Stimulated activated CD8-positive, alpha-beta memory T cell treated with anti-CD3 and anti-CD28 coated beads, Interleukin-2, amount 100 ng/mL, for 1 hour (primary cell): ENCODE measurements at places on chromosomes 7 and 10.

- no peak for DNase-seq
Observed at GRCh38 chr7:91248996-91249395, 15.2 kb upstream of the FZD1 start.

GRCh38 chr7:158454631-158455030 lies 133.0 kb downstream of the PTPRN2 start:
- DNase-seq = no peak

GRCh38 chr10:79153745-79154144 lies 85.0 kb downstream of the ZMIZ1 start:
- no peak for DNase-seq

DNA sequence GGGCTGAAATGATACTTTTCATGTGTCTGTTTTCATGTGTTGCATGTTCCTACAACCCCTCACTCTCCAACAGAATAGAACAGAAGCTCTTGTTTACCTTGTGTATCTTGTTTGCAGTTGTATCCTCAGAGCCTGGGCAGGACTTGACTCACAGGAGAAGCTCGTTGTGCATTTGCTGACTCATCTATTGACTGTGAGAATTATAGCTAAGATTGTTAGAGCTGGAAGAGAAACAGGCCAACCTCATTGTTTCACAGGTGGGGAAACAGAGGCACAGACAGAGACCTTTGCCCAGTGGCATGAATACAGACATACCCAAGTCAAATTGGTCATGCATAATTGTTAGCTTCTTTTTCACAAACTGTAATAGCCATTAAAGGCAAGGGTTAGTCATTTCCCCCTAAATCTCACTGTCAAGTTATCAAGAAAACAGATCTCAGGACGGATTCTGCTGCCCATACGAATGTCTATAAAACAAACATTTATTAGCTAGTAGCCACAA lies 4.6 kb upstream of the TSPAN15 start:
- no peak for DNase-seq

DNA sequence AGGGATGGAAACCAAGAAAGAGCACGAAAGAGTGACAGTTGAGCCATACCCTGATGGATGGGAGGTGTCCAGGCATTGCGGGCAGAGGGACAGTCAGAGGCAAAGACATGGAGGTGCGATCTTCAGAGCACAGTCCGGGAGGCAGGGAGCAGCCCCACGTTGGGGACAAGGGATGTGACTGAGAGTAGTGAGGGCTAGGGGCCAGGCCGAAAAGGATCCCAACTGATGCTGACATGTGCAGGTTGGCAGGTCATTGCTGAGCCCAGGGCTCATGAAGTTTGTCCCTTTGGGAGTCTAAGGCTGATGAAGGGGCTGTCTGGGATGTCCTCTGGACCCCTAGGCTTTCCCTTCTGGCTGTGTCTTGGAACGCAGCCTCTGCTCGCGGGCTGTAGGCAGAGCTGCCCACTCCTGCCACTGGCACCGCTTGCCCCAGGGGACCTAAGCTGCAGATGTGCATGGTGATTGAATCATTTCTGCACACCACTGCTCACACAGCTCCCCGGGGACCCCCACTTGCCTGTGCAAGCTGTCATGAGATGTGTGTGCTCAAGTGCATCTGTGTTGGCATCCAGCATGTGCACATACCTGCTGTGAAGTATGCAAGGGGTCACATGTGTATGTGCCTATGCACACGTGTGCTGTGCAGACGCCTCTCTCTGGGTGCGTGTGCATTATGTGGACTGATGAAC lies 125.1 kb downstream of the ZMIZ1 start:
- DNase-seq = no peak

DNA sequence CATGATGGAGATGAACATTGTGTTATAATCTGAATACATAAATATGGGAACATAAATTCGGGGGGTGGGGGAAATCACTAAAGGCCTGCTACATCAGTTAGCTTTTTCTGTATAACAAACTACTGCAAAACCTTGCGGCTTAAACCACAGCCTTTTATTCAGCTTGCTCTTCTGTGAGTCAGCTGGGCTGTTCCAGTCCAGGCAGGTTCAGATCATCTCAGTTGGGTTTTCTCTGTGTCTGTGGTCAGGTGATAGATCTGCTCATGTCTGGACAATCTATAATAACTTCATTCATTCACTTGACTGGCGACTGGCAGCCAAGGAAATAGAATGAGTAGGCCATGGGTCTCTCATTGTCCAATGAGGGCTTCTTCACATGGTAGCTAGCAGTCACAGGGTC lies 23.5 kb downstream of the HTR7 start:
- DNase-seq = no peak

DNA sequence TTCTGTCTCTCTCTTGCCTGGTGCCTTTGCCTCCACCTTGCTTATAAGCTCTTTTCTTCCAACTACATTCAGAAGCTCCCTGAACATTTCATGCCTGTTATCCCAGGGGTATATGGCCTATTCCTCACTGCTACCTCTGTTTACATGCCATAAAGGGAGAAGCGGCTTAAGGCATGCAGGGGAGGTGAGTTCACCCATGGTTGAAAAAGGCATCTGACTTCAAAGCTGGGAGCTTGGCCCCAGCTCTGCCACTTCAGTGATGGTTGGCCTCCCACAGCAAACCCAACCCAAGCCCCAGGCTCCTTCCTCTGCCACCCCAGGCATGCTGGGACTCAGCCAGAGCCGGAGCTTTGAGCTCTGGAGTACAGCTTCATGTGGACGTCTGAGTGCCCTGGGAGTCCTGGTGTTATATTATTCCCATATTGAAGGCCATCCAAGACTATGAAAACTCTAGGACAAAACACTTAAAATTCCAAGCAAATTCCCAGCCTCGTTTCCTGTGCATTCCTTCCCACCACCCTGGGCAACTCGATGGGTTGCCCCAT lies 468.6 kb upstream of the ZMIZ1 start:
- no peak for DNase-seq

DNA sequence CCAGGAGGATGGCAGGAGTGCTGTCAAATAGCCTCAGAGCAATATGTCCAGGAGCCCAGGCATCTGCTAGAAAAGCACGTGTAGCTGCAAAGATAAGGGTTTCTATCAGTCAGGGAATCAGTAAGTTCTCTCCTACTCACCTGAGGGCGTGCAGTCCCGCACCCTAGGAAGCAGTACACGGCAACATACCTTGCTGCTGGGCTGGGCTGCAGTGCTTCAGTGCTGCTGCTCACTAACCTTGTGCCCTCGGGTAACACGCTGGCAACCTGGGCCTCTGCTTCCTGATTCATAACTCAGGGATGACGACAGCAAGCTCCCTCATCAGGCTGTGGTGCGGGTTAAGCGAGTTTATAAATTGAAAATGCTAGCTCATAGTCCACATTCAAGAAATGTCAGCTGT lies 29.5 kb upstream of the CCNY start:
- no peak for DNase-seq

DNA sequence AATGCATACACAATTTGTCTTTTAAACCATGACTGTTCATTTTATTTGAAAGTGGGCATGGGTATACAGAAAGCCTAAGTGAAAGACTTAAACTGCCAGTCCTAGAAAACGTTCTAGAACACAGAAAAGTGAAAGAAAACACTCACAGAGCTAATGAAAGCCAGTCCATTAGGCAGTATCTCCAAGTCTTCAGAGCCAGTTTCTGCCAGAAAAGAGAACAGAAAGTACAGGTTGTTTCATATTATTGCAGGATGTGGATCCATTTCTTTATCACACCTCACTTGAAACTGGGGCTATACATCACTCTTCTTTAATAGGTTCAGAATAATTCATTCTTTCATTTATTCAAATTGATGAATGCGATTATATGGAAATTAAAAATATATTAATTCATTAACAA lies 7.7 kb downstream of the PON1 start:
- DNase-seq = no peak

- DNase-seq = no peak
Observed at GRCh38 chr10:49129376-49129775, 4.4 kb downstream of the FAM170B start.

- no peak for DNase-seq
Observed at GRCh38 chr7:84914598-84914997, 272.3 kb downstream of the SEMA3D start.

DNA sequence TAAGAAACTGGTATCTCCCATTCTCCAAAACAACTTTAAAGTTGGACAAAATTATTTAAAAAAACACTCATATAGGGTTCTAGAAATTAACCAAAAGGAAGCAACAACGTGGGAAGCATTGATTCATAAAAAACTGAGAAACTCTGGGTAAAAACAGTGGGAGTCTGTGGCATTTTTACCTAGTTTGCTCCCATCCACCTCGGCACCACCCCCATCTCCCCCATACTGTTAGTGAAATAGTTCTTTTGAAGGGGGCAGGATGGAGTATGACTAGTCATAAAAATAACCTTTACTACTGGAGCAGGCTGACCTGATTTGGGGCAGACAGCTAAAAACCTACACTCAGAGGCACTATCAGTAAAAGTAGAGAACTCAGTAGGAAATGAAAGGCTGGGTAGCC lies 123.2 kb downstream of the AVL9 start:
- no peak for DNase-seq
